ENCODE measurements at places on chromosomes 4 and X. TPM values are rescaled to one million over a fixed set of nuclear protein-coding genes. Genes with fewer than 3 reads are reported as not detected.

Gene BEX1
- 0.18 TPM for total RNA-seq

Gene NXF2B
- not detected for total RNA-seq

Gene LETM1
- 68.0 TPM for total RNA-seq

Gene CT47A7
- not detected for total RNA-seq

Gene POF1B
- not detected for total RNA-seq

Gene GPAT3
- 5.3 TPM for total RNA-seq

Gene SYNPO2
- 1.7 TPM for total RNA-seq

Gene ARX
- not detected for total RNA-seq

Gene CXCL10
- total RNA-seq = 0.28 TPM

Gene OR13H1
- total RNA-seq = not detected

Gene VSIG4
- total RNA-seq = not detected

Gene OPHN1
- 13.1 TPM for total RNA-seq

Gene DTHD1
- not detected for total RNA-seq

Gene CLNK
- total RNA-seq = not detected

Gene BMPR1B
- total RNA-seq = 0.90 TPM

Gene RASSF6
- not detected for total RNA-seq

Gene AFM
- not detected for total RNA-seq

Gene SULT1E1
- not detected for total RNA-seq

Gene RNF212
- under 0.01 TPM for total RNA-seq

Gene CDKL5
- 9.7 TPM for total RNA-seq

Gene CLTRN
- total RNA-seq = under 0.01 TPM
